ENCODE measurements at places on chromosomes 7 and 10. TPM values are rescaled to one million over a fixed set of nuclear protein-coding genes. Genes with fewer than 3 reads are reported as not detected.
A peak's percentile ranks its signal among the peaks of the same experiment; 100 is the strongest.

DNA sequence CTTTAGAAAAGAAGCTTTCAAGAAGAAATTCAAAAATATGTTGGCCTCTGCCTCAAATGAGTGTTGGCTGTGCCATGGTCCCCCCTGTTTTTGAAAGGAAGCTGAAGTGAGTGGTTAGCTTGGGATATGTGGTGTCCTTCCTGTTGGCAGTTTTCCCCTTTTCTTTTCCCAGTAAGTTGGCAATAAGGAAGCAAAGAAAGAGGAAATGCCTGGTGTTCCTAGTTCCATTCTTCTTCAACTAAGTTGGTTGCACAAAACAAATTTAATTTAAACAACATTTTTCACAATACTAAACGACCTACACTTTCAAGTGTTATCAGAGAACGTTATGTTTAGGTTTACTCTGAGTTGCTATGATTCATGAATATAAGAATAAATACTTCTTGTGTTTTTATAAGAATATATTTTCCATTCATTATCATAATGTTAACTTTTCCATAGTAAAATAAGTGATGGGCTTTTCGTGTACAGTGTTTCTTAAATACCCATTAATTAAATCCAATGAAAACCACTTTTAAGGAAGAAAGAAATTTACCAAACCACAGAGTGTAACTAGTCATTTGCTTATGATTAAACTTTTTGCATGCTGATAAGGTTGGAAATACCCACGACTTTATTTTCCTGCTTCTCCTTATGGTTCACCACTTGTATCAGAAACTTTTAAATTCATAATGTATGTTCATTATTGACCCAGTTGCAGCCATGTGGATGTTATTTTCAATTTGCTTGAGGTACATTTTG, 7.7 kb downstream of the HDAC9 start:
- no peak for ATAC-seq

DNA sequence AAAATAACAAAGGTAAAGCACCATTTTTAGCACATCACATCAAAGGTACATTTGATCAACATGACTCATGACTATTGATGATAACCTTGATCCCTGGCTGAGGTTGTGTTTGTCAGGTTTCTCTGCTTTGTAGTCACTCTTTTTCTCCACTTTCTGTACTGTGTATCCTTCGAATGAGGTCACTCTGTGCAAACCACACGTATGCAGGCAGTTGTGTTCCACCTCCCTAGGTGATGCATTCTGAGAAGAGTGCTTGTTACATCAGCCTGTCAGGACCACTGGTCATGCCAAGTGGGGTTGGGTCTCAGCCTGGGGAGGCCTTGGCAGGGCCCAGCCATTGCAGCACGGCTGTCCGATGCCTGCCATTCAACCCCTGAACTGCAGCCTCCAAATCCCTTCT, 62.8 kb upstream of the GJD4 start:
- no peak for ATAC-seq

- ATAC-seq = no peak
Measured at GRCh38 chr10:110756876-110757275, 112.7 kb downstream of the RBM20 start.

DNA sequence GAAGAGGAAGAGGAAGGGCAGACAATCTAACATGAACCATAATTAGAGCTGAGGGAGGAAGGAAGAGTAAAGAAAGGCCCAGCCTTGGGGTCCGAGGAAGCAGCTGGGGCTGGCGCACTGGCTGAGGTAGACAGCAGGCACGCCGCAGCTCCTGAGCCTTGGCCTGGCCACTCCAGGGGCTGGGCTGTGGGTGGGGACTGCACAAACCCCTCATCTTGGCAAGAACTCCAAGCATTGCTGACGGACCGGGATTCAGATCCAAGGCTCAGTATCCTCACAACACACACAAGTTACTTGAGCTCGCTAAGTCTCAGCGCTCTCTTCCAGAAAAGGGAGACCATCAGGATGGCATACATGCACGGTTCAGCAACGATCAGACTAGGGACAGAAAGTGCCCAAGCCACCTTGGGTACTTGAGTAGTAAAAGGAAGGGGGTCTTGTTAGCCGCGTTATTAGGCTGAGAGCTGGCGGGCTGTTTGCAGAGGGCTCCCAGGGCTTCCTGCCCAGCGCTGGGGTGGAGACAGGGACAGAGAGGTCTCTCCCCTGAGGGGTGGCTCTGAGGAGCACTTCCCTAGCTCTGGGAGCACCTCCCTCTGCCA, 4.5 kb downstream of the TNS3 start:
- ATAC-seq = no peak

- no peak for ATAC-seq
Measured at GRCh38 chr7:32453341-32454011, 36.7 kb downstream of the LSM5 start.

DNA sequence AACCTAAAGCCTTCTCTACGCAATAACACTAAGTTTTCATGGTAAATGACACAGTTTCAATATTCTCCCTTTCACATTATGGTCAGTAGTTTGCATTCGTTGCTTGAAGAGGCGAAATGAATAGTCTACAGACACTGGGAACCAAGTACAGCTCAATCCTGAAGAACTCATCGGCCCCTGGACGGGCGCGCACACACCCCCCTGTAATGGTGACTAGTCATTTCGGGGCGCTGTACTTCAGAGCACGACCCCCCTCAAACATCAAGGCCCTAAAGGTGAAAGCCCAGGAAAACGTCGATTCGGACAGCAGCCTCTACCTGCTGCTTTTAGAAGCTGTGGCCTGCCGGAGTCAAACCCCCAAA, 1.0 kb downstream of the NT5C2 start:
- no peak for ATAC-seq

- no peak for ATAC-seq
Measured at GRCh38 chr10:3911241-3911640, 126.2 kb upstream of the KLF6 start.

ACSM6 gene
- total RNA-seq = 0.14 TPM

DNA sequence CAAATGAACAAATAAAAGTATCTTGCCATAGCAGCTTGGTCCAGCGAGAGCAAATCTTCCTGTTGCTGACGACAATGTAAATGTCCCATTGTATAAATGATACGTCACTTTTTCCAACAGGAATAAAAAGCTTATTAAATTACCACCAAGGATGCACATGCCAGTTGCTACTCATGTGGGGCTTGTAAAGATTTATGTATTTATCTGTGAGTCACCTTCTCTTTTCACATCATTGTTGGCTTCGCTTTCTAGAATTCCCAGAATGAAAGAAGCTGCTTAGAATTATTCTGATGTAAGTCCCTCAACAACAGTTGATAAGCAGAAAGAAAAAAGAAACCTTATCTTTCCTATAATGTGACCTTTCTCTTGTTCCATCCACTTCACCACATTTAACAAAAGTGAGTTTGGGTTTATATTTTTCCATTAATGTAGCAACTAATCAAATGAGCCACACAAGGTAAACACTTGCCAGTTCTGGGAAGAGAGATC, 22.4 kb downstream of the DNAJC12 start:
- peak; percentile 68 for ATAC-seq

ASB15 gene
- not detected for total RNA-seq

KIAA1549 gene
- total RNA-seq = 8.2 TPM

DNA sequence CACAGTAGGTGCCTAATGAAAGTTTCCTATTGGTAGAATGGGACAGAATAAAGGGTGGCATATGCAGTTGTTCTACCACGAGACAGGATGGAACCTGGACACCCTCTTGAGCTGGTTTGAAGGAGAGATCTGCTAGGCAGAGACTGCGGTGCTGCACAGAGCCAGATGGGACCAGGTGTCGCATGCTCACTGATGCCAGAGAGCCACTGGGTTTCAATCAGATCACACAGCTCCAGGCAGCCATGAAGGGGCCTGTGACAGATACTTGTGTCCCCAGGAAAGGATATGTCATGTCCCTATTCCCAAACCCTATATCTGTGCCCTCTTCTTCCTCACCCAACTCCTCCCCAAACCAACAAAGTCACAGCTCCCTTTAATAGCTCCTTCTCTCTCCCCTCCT, 235.7 kb downstream of the PRPF18 start:
- ATAC-seq = no peak

GRCh38 chr7:35985126-35985754, 167.8 kb upstream of the EEPD1 start:
- ATAC-seq = peak; percentile 99

LDB1 gene
- total RNA-seq = 95.6 TPM

GNGT1 gene
- 2.3 TPM for total RNA-seq

- peak; percentile 91 for ATAC-seq
Measured at GRCh38 chr7:143008007-143008901, 18.7 kb downstream of the OR9A2 start.

- no peak for ATAC-seq
Measured at GRCh38 chr7:15291699-15292098, 270.1 kb downstream of the AGMO start.

GRCh38 chr10:62915158-62915557, 99.0 kb upstream of the EGR2 start:
- ATAC-seq = no peak

DNA sequence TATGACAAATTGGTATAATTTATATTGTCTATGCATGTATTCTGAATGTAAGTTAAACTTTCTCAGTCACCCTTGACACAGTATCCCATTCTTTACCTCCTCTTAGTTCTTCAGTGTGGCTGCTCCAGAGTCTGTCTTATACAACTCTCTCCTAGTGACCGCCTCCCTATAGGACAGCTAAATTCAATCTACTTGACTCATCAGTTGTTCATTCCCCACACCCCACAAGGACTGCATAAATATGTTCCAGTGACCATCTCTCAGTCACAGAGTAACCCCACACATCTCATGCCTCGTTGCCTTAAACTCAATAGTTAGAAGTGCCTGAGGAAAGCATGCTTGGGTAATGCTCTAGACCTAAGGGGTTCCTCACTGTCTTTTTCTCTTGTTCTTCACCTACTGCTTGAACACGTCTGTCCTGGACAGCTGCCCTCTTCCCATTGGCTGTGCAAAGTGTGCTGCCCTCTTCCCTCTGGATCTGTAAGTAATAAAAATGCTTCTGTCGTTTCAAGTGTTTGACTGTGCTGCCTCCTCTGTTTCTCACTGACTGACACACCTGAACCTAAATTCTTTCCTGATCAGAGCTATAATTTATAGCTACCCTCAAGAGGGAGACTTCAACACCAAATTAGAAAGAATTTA, 494.6 kb upstream of the GRM3 start:
- ATAC-seq = no peak

DNA sequence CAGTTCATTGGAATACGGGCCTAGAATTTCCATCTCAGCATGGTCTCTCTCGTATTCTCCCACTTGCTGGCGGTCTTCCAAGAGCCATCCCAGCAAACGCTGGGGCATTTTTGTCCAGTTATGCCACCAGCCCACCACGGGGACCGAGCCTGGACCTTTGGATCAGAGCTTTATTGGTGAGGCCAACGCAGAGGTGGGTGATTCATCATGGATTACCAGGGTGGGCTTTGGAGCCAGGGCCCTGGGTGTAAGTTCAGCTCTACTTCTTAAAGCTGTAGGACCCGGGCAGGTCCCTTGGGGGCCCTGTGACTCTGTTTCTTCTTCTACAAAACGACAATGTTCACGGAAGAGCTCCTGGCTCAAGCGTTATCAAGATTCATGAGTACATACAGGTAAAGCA, 22.7 kb upstream of the PITRM1 start:
- no peak for ATAC-seq

ZPBP gene
- not detected for total RNA-seq

FAM25C gene
- not detected for total RNA-seq

DNA sequence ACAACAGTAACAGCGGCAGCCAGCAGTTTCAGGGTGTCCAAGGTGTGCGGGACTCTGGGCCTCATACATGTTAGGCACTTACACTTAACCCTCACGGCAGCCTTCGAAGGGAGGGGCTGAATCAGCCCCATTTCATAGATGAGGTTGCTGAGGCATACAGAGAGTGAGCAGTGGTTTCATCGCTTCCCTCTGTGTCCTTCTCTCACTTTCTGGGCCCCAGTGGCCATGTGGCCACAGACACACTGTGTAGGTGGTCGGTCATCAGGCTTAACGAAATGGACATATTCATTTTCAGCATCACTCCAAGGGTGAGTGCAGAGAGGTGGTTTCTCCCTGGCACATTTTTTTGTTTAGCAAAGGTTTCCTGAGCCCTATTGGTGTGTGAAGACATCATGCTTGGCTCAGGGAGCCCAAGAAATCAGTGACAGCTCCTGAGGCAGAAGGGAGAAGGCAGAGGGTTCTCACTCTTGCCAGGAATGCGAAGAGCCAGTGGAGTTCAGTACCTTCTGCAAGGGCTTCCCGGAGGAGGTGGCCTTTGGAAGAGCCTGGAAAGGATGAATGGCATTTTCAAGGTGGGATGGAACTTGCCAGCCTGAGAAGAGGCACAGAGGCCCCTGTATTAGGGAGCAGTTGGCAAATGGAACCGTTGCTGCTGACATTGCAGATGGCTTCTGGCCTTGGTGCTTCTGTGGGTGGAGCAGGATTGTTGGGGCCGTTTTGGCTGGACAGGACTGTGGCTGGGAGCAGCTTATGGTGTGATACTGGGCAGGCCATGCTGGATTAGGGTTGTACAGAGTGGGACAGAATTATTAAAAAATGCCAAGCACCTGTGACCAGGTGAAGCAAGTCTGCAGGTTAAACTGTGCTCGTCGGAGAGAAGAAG, 61.7 kb upstream of the PPIF start:
- no peak for ATAC-seq

DNA sequence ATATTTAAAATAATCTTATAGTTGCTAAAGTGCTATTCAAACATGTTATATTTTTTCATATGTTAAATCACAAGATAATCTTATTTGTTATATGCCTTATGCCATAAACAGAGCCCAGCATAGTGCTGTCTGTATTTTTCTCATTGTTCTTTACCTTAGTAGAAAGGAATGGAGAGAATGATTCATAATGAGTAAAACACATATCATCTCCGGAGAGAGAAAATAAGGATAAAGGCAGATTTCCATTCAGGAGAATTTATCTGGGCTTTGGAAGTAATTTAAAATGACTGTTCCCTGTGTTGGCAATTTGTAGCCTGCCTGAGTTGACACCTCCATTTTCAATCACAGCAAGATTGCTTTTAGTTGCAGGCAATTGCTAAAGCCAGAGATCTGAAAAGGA, 30.2 kb downstream of the CHN2 start:
- ATAC-seq = no peak

GRCh38 chr10:112369495-112370423, 4.2 kb upstream of the ACSL5 start:
- ATAC-seq = no peak

TBX20 gene
- 0.40 TPM for total RNA-seq

GRCh38 chr7:14294637-14295036, 305.2 kb upstream of the ETV1 start:
- ATAC-seq = no peak

JCAD gene
- total RNA-seq = 6.9 TPM
